Stimulated activated CD8-positive, alpha-beta memory T cell treated with anti-CD3 and anti-CD28 coated beads, Interleukin-4, amount 100 ng/mL, for 4 hours (primary cell): ENCODE measurements at places on chromosomes 3 and 15.

GRCh38 chr3:64802460-64802859, 114.7 kb upstream of the ADAMTS9 start:
- DNase-seq: no peak

- no peak for DNase-seq
These were observed 19.8 kb upstream of the ARNT2 start for GRCh38 chr15:80384432-80384831.

GRCh38 chr3:101351829-101352228, 31.5 kb upstream of the IMPG2 start:
- no peak for DNase-seq

- DNase-seq: no peak
These were observed 13.8 kb upstream of the TXNRD3 start for GRCh38 chr3:126668450-126669401.

- no peak for DNase-seq
These were observed 7.0 kb downstream of the OR5K4 start for GRCh38 chr3:98360681-98361080.

GRCh38 chr3:187570776-187571175, 99.4 kb downstream of the SST start:
- DNase-seq: no peak

GRCh38 chr3:183427876-183428446, 458 bp downstream of the MCF2L2 start:
- DNase-seq: no peak

- DNase-seq: peak; percentile 53
These were observed 1.7 kb upstream of the HES1 start for GRCh38 chr3:194134231-194134756.

DNA sequence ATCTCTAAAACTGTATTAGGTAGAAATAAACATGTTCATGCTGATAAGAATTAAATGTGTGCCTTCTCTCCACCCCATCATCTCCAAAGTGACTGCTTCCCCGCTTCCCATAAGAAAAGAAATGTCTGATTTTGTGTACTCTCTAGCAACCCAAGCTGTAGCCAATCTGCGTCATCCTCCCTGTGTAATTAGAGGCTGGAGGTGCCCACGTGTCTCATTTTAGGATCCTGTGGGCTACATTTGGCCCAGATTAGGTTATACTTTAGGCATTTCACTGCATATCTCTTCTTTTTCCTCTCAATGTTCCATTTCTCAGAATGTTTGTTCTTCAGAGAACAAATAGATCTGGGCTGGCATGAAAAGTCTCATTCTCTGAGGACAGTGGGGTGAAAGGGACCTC, 19.3 kb upstream of the ZNF148 start:
- DNase-seq: no peak

- no peak for DNase-seq
These were observed 22.4 kb upstream of the VILL start for GRCh38 chr3:37968199-37968598.

DNA sequence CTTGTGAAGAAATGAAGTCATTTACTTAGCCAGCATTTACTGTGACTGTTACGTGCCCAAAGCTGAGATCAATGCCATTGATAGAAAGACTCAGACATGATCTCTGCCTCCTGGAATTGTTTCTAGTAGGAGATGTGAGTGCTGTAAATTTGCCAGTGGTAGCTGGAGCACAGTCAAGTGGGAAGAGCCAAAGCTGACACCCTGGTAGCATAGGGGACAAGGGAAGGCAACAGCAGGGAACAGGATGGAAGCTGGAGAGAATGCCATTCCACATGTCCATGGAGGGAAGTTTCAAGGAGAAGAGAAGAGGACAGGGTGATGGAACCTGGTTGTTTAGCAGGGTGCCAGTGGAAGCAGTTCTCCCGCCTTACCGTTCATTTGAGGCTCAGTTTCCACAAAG, 64.0 kb downstream of the TCAIM start:
- no peak for DNase-seq

GRCh38 chr15:101043911-101044624, 124.9 kb downstream of the LRRK1 start:
- DNase-seq: no peak

- DNase-seq: no peak
These were observed 250.3 kb downstream of the ULK4 start for GRCh38 chr3:41711651-41712050.

- no peak for DNase-seq
These were observed 65.6 kb downstream of the CCDC33 start for GRCh38 chr15:74301583-74302361.

DNA sequence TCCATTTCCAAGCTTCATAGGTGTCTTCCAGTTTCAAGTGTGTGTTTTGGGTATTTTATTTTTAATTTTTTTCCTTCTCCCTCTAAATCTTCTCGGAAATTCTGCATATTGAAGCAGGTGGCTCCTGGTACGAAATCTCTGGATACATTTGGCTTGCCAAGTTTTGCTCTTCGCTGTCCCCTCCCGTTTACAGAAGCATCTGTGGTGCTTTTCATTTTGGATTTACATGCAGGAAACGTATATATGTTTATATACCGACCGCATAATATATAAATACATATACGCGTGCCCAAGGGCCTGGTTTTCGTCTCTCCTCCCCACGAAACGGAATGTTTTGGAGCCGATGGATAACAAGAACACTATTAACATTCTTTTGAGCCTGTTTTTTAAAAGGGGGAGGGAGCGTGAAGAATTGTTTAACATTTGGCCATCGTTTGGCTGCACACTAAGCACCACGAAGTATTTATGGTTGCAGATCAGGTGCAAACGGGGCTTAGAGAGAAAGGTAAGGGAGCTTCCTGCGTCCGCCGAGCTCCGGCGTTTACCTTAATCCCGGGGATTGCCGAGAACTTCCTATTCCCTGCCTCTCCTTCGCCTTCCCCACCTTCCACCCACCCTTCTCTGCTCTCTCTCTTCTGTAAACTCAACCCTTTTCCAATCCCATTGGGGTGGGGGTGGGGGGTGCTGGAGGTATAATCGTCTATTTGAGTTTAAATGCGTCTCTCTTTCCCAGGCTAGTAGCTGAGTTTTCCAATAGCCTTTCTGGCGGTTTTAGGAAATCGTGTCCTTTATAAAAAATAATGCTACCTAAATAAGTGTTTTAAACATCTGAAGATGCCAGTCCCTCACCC, 1.1 kb upstream of the NLGN1 start:
- no peak for DNase-seq

- DNase-seq: no peak
These were observed 50.3 kb downstream of the MED12L start for GRCh38 chr3:151135541-151136337.

DNA sequence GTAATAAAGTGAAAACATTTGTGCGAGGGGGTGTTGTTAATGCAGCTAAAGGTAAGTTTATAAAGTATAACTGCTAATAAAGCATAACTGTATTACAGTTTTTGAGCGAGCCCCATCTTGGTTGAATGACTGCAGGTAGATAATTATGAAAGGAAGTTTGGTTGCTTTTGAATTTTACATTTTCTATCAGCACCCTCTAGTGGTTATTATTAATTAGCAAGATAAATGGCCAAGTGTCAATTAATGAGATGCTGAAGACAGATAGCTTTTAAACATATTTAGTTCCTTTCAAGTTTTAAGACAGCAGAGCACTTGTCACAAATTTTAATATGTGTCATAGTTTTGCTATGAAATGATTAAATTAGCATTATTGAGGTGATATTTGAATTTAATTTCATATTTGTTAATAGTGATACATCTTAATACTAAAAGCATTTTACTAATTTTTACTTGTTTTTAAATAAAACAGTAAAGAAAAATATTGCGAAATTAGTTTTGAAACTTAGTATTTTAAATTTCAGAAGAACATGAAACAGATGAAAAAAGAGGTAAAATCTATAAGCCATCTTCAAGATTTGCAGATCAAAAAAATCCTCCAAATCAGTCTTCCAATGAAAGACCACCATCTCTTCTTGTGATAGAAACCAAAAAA, 15.1 kb downstream of the U2SURP start:
- no peak for DNase-seq

DNA sequence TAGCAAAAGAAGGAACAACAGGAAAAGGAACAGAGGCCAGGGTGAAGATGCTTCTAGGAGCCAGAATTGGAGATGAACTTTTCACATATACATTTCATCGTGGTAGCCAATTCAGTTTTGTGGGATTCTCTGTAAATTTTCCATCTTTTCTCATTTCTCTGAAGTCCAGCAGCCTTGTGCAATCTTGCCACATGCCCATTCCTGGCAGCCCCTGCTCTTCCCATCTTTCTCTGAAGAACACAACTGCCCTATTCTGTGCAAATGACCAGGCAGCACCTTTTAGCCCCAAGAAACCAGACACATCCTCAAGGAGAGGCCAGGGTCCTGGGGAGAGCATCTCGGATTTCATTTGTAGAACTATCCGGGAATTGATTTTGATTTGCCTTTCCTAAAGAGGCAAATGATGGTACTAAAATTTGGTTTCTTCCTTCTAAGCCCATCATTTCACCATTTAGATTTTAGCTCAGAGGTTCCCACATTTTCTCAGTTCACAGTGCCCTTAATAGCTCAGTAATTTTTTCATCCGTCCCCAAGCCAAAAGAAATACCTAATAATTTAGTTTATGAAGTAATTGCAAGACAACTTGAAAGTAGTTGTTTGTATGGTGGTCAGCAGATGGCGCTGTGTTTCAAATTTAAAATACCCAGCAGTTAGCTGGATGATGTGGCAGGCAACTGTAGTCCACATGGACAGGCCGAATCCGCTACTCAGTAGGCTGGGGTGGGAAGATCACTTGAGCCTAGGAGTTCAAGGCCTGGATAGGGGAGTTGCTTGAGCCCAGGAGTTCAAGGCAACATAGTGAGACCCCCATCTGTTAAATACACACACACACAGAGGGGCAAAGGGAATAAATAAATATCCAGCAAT, 61.3 kb upstream of the ACKR4 start:
- peak; percentile 5 for DNase-seq

- no peak for DNase-seq
These were observed 521.9 kb upstream of the NAALADL2 start for GRCh38 chr3:174337227-174337626.

DNA sequence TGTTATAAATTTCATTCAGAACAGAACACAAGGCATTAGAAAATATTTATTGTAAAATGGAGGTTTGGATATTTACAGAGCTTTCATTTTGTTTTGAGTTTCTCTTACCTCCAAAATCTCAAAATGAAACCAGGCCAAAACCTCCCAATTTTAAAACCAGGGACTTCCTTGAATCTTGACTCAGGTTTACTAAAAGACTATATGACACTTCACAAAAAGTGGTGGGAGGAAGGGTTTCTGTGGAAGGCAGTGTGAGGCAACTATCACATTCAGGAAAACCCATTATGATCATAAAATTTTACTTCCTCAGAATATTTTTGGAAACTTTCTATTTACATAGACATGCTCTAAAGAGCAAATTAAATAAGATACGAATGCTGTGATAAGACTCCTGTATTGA, 205.8 kb upstream of the EOMES start:
- DNase-seq: no peak

DNA sequence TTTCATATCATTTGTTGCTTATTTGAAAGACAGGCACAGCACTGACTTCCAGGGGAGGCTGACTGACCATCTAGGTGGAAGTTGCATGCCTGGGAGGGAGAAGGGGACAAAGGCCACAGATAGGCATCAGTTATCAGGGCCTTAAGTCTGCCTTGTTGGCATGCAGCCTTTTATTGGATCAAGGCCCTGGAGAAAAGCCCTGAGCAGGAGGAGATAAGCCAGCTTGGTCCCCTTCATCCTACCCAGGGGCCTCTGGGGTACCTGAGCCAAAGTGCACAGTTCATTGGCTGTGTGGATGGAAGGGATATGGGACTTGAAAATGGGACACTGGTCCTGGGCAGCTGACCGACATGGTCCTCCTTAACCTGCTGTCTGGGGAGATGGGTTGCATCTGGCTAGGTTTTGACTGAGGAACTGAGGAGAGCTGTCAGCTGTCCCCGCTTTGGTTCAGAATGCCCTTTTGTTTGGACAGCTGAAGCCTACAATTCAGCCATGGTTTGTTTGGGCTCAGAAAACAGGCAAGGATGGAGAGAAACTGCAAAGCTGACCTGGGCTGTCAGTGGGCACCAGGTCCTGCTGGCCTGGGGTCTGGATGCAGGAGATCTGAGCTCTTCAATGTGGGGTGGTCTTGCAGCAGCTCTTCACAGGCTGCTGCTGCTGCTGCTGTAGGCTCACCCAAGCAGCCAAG, 60.0 kb downstream of the FLNB start:
- DNase-seq: no peak

DNA sequence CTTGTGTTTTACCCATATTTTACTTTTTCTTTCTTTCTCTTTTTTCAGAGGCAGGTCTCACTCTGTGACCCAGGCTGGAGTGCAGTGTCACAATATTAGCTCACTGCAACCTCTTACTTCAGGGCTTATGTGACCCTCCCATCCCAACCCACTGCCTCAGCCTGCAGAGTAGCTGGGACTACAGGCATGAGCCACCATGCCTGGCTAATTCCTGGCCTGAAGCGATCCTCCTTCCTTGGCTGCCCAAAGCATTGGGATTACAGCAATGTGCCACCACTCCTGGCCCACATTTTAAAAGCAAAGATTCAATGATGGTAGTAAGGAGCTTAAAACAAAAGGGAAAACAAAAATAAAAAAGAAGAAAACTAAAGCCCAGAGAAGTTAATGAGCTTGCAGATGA, 11.1 kb upstream of the CDV3 start:
- DNase-seq: no peak

DNA sequence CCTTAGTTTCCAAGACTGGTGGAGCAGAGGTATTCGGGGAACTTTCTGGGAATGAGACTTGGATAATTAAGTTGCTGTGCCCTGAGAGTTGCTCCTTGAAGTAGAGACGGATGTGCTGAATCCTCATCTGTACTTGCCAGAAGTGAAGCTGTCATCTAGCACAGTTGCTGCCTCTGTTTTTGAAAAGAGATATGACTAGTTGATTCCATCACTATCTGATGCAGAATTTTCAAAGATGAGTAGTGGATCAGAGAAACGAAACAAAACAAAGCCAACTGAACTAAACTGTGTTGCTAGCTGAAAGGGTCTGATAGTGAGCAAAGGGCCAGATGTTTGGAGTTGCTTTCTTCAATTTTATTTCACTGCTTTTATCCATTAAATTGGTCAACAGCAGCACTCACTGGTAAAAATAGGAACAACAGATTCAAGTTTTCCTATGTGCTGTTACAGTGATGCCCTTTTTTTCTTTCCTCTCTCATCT, 52.7 kb downstream of the MITF start:
- DNase-seq: no peak
